ENCODE measurements at places on chromosomes 5 and 9.

DNA sequence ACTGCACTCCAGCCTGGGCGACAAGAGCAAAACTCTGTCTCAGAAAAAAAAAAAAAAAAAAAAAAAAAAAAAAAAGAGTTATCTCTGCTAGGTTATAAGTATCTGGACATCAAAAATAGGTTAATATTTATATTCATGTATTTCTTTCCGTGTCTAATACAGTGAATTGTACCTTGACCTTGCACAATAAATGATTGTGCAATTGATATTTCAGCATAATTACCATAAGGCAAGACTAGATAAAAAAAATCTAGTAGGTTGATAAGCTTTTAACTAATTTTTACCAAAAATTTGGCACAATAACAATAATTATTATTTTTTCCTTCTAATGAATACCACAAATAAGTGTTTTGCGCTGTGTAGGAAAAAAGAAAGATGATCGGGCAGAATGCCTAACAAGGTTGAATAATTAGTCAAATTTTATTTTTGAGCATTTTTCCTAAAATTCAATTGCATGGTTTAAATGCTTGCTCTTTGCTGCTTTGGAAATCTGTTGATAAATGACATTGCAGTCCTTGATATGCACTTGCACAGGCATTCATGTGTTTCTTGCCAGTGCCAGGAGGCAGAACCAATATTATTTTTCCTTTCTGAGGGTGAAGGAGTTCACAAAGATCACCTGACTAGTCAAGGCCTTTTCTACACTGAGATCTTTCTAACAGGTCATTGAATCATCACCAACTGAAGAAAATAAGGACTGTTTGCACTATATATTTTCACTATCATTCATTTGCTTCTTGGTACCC, 127.5 kb downstream of the ARRDC3 start:
- no peak for DNase-seq

GRCh38 chr5:96129276-96129675, 167.6 kb upstream of the ELL2 start:
- no peak for DNase-seq

- DNase-seq: no peak
These were observed 130.6 kb downstream of the ZNF462 start for GRCh38 chr9:106993603-106994002.

DNA sequence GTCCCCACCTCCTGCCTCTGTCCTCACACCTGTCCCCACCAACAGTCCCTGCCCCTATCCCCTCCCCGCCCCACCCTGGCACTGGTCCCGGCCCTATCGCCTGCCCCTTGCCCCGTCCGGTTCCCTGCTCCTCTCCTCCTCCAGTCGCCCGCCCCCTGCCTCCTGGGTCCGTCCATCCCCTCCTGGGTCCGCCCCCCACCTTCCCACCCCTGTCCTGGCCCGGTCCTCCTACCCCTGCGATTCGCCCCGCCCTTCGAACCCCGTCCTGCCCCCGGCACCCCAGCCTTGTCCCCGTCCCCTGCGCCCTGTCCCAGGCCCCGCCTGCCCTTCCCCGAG, 372 bp downstream of the EDF1 start:
- DNase-seq: peak; percentile 48

- no peak for DNase-seq
These were observed 13.0 kb upstream of the C9orf72 start for GRCh38 chr9:27586304-27586703.

GRCh38 chr9:14433351-14434157, 119.6 kb upstream of the NFIB start:
- no peak for DNase-seq

- DNase-seq: no peak
These were observed 40.3 kb downstream of the NUP188 start for GRCh38 chr9:128987805-128988204.

DNA sequence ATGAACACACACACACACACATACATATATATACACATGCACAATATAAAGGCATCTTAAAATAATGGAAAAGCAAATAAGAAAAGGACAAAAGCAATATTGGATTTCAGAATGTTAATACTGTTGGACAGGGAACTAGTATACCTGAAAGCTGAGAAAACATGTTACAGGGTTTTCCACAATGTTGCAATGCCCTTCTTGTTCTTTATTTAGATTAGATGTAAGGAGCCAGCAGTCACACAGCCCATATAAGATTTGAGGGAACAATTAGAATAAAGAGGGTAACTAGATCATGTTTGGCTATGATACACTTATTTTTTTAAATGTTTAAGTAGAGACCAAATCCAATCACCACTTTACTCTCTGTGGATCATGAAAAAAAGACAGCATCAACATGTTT, 61.7 kb downstream of the SH3TC2 start:
- no peak for DNase-seq

- no peak for DNase-seq
These were observed 321.4 kb downstream of the MSX2 start for GRCh38 chr5:175045820-175046219.

DNA sequence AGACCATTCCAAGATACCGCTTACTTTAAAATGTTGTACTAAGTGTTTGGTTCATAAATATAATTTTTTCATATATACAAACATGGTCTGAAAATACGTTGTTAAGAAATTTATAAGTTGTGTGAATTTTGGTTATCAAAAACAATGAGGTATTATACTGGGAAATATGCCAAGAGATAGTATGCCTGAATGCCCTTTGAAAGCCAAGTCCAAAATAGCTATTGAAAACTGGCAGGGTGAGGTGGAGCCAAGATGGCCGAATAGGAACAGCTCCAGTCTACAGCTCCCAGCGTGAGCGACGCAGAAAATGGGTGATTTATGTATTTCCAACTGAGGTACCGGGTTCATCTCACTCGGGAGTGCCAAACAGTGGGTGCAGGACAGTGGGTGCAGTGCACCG, 533.5 kb downstream of the ZNF608 start:
- no peak for DNase-seq

- peak; percentile 87 for DNase-seq
These were observed 704 bp downstream of the SUSD1 start for GRCh38 chr9:112174222-112174964.
